Stimulated activated CD8-positive, alpha-beta memory T cell treated with anti-CD3 and anti-CD28 coated beads, Interleukin-2, amount 100 ng/mL, for 1 hour (primary cell): ENCODE measurements at places on chromosomes 6 and 20.

DNA sequence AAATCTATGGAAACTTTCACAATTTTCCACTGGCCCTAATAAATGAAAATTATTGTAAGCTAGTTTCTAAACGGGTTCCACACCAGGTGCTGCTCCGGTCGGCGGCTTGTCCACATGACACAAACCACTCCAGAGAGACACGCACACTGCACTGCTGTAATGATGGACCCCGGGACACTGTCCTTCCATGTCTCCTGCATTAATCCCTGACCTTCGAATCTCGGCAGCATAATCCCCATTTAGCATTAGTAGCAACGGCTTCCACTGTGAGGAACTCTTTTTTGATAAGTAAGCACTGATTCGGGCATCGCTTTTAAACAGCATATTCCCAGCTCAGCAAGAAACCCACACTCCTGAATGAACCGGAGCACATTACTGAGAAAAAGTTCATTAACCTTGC lies 43.5 kb downstream of the INSM1 start:
- DNase-seq: no peak

- no peak for DNase-seq
Observed at GRCh38 chr20:61621852-61622251, 369.8 kb downstream of the CDH4 start.

- no peak for DNase-seq
Observed at GRCh38 chr20:62596486-62596885, 45.8 kb upstream of the SLCO4A1 start.

- no peak for DNase-seq
Observed at GRCh38 chr6:17610835-17611234, 10.7 kb downstream of the FAM8A1 start.

- no peak for DNase-seq
Observed at GRCh38 chr6:6455272-6455671, 133.2 kb upstream of the LY86 start.

DNA sequence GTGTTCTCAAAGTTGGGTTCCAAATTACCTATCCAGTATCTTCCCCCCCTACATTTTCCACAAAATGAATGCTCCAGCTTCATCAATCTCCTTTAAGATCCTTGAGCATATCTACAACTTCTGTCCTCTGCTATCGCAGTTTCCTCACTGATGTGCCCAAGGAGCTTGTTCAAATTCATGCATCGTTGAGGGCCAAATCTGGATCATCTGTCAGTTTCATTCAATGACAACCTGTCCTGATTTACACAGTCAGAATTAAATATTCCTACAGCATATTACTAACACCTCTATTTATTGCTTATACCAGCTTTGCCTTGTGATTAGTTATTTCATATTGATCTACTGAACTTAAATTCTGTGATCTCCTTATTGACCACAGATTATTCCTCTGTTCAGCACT lies 68.7 kb downstream of the GRM1 start:
- no peak for DNase-seq

- DNase-seq: no peak
Observed at GRCh38 chr6:26545627-26546026, 7.5 kb downstream of the HMGN4 start.

GRCh38 chr6:42331019-42331418 lies 113.4 kb upstream of the MRPS10 start:
- no peak for DNase-seq

DNA sequence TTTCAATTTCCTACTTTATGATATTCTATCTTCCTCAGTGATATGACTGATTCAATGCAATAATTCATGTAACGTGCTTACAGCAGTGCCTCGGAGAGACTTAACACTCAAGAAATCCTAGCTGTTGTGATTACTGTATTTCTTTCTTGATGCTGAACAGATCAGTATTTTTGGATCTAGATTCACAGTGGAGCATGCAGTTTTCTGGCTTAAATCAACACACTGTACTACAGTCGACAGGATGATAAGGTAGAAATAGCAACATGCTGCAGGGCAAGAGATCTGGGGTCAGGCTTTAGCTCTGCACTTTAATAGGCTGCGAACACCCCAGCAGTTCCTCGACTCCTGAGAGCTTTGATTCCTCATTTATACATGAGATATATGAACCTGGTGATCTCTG lies 161.0 kb downstream of the AIG1 start:
- DNase-seq: no peak

DNA sequence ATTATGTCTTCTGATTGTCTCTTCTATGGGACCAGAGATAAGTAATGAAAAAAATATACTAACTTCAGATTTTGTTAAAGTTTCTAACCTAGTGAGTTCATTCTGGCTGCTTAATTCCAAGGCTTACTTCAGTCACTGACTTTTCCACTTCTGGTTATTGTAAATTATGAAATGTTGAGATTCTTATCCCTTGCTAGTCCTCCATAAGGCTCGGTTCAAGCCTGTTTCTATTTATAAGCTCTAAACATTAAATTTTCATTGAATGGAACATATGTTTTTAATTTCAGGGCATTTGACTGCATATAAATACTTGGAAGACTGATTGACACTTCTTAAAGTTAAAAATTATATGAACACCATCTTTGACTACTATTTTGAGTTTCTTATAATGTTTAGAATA lies 23.6 kb upstream of the NKAIN2 start:
- DNase-seq: no peak

DNA sequence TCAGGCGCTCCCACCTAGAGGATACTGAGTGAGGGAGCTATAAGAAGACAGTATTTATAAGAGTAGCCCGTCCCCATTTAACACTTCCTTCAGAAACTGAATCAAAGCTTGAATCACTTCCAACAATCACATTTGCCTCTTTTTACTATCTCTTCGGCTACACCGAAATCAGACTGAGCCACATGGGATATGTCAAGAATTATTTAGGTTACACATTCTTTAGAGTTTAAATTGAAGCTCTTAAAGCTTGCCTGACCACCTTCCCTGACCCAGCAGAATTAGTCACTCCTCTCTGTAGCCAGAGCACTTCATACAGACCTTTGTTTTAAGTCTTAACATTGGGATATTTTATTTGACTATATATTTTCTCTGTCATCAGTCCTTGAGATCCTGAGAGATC lies 163.7 kb downstream of the MAFB start:
- DNase-seq: no peak

DNA sequence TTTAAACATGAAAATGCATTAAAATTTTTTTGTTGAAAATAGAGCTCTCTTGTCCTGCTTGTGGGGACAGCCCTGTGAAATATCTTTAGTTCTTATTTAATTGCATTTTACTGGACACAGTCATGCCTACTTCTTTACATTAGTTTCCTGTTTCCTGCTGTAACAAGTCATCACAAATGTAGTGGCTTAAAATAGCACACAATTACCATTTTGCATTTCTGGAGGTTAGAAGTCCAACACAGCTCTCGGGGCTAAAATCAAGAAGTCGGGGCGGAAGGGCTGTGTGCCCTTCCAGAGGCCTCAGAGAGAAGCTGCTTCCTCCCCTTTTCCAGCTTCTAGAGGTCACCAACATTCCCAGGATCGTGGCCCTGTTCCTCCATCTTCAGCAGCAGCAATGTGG lies 29.4 kb downstream of the PNLDC1 start:
- DNase-seq: no peak

GRCh38 chr20:37729909-37730308 lies 36.1 kb downstream of the CTNNBL1 start:
- DNase-seq: no peak

DNA sequence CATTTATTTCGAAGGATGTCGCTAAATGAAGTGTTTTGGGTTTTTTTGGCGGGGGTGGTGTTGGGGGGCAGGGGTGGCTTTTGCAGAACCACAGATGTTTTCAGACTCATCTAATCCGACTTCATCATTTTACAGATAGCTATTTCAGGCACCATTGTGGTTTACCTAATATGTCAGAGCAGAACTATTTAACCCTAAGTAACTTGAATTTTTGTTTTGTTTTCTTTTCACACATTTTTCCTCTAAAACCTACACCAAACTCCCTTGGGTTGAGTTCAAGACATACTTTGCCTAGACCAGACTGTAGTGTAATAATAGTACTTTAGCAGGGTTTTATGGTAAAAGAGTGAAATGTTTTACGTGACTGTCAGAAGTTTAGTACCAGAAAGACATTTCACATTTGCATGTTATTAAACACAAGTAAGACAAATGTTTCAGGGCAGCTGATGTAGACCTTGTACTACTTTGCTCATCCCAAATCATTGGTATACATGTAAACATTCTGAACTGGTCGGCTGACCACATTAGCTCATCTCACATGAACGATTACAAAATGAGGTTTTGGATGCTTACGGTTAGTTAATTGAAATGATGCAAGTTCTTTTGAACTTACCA lies 37.7 kb downstream of the MAP3K4 start:
- no peak for DNase-seq

DNA sequence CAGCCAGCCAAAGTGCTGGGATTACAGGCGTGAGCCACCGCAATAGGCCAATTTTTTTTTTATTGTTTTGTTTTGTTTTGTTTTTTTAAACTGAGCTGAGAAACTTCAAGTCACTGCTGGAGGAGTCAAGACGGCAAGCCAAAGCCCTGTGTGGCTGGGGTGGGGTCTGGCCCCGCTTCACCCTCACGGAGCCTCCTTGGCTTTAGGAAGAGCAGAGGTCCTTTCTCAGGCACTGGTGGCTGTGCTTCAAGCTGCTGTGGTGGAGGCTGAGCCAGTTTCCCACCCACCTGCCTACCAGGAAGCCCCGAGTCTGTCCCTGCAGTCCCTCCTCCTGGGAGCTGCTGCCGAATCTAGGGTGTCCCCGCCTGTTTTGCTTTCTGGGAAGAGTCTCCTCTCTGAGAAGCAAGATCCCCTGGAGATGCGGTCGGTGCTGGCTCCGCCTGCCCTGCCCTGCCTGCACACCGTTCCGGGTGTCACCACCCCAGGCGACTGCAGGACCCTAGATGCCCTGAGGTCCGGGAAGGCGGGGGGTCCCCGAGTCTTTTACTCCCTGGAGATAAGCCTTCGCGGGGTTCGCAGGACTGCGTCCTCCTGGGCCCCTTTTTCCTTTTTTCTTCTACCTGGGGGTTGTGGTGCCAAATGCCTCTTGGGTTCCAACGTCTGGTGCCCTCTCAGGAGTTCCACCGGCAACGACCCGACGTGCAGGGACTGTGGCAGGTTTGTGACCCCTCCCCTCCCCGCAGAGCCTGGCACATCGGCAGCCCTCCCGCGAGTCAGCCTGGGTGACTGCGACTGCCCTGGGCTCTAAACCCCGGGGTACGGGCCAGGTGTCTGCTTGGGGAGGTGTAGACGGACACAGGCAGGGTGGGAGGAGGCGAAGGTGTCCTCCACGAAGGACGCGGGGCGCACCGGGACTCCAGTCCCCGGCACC lies 100.7 kb downstream of the TAF4 start:
- DNase-seq: no peak

GRCh38 chr6:6210994-6211393 lies 109.5 kb downstream of the F13A1 start:
- DNase-seq: no peak

DNA sequence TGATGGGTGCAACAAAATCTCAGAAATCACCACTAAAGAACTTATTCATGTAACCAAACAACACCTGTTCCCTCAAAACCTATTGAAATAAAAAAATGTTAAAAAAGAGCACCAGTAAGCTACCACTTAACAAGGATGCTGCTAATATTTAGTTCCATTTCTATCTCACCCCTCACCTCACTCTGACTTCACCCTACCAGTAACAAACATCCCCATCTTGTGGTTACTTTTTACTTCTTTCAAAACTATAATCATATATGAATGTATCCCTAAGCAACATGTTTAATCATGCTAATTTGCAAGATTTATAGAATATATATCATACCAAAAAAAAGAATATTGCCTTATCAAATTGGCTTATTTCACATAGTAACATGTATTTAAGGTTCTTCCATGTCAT lies 27.4 kb upstream of the SLC24A3 start:
- no peak for DNase-seq

DNA sequence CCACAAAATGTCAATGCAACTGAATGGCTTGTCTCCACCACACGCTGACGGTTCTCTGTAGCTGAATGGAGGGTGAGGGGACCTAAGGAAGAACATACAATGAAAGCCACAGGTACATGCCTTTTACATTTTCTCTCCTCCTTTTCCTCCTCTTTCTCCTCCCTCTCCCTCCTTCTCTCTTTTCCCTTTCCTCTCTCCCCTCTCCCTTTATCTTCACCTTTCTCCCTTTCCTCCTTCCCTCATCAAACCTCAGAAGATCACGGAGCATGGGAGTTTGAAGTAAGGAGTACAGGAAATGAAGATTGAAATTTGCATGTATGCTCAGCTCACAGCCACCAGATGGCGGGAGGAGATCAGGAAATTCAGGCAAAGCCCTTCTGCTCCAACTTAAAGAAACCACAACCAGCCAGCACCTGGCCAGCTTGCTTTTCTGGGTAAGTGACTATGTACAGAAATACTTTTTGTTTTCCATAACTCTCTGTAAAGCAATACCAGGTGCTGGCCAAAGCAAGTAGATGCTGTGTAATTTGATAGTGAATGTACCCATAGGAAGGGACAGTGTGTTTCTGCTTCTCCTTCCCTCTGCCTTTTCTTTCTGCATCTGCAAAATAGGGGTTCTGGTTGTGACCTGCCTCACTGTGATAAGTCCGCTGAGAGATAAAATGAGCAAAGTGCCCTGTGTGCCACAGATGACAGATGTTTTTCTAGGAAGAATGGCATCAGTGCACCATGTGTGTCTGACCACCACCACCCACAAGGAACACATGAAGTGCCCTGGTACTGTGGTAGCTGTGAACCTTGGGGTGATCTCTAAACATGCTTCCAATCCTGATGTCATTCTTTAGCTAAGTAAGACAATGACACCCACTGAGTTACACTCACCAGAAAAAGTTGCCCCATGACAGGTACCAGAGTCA lies 18.6 kb upstream of the FOXO3 start:
- DNase-seq: peak; percentile 32

- DNase-seq: no peak
Observed at GRCh38 chr6:34859951-34860350, 27.9 kb downstream of the TAF11 start.

DNA sequence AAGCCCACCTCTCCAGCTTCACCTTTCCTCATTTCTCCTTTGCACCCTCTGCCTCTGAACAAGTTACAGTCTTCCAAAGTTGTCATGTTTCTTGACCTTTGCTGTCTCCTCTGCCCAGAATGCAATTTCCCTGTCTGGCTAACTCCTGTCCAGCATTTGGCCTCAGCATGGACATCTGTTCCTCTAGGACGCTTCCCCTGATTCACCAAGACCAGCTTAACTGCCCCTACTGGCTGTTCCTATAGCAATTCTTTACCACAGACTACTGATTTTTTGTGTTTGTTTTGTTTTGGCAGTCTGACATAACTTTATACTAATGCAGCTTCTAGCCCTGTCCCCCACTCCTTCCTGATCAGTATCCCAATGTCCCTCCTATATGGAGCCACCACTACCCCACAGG lies 13.4 kb downstream of the GNL1 start:
- DNase-seq: no peak

- no peak for DNase-seq
Observed at GRCh38 chr6:127954082-127954481, 53.2 kb upstream of the THEMIS start.

- DNase-seq: no peak
Observed at GRCh38 chr6:39610221-39610620, 115.0 kb downstream of the KIF6 start.

GRCh38 chr20:41889844-41890224 lies 271.7 kb upstream of the CHD6 start:
- no peak for DNase-seq
